ENCODE measurements at places on chromosomes 2 and 18. TPM values are rescaled to one million over a fixed set of nuclear protein-coding genes. Genes with fewer than 3 reads are reported as not detected.

The EFEMP1 gene
- 62.8 TPM for total RNA-seq

DNA sequence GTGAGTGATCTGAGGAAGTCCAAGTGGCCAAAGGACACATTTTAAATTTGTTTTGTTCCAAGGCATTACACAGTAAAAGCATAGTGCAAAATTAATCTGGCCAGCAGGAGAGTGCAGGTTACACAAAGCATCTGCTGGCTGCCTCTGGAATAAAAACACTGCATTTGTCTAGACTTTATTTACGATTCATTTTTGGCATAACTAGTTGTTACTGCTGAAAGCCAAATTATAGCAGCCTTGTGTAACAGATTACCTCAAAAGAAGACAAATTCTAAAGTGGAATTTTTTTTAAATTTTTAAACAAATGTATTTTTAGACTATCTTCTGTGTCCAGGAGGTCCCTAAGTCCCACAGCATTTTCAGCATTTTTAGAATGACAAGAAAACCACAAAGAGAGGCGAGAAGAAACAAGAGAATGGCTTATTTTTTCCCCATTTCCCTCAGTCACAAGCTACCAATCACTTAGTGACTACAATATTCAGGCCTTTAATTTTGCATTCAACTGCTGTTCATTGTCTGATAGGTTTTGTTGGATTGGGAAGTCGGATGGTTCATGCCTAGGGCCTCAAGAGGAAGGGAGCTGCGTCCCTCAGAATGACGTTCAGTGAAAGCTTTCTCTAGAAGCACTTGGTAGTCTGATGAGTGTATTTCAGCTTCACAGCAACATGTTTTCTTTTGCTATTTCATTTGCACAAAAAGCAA, 46.0 kb downstream of the TMEFF2 start:
- no peak overlapping the region for H3K4me3 ChIP-seq
- no peaks in the 10 kb centered on the region for H3K27me3 ChIP-seq
- no peak for DNase-seq
- H3K27ac ChIP-seq: no peak overlapping the region

The SCYGR4 gene
- not detected for total RNA-seq

The C1GALT1C1L gene
- not detected for total RNA-seq

The MAP2 gene
- 9.2 TPM for total RNA-seq

DNA sequence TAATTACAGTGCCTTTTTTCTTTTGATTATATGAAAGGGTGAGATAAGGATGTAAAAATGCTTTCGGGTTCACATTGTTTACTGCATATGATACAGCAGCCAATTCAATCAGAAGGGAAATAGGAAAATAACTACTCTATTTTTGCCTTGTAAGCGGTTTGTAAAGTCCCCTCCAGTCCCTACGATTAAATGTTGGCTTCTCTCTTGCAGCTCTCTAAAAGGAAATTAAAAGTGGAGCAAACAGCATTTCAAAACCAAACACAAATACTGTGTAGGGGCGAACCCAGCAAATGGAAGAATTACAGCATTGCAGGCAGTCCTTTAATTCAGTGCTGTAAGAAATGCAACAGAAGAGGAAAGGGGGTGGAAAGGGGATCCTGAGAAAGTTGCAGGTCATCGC, 18.9 kb downstream of the LYPD6B start:
- no peaks in the 10 kb centered on the region for H3K36me3 ChIP-seq
- no peak for DNase-seq
- no peaks in the 10 kb centered on the region for H3K27me3 ChIP-seq
- no peak overlapping the region for H3K27ac ChIP-seq

GRCh38 chr18:31206787-31207381, 44.2 kb upstream of the DSC1 start:
- H3K36me3 ChIP-seq: no peaks in the 10 kb centered on the region
- DNase-seq: no peak
- H3K4me1 ChIP-seq: no peaks in the 10 kb centered on the region
- H3K27ac ChIP-seq: peak overlapping the region; percentile 78

DNA sequence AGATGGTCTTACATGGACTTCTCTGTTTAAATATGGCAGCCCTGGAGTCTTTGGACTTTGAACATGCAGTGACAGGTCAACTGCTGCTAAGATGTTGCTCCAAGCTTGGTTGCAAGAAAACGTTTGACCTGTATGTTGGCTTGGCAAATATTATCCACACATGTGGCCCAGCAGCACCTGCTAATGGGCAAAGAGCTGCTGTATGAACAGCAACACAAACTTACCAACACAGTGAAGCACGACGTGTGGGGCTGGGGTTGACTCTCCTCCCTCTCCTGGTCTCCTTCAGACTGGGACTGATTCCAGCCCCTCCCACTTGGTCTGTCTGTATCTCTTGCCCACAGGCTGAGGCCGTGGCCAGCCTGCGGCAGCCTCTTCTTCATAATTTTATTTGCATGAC, 3.8 kb downstream of the KCNE4 start:
- peaks cover 41% of the 10 kb centered on the region for H3K4me1 ChIP-seq
- H3K27me3 ChIP-seq: no peaks in the 10 kb centered on the region
- peak overlapping the region; percentile 82 for H3K27ac ChIP-seq
- DNase-seq: no peak
- no peak overlapping the region for H3K4me3 ChIP-seq

GRCh38 chr2:183530333-183530901, 406.2 kb downstream of the NUP35 start:
- H3K4me3 ChIP-seq: no peak overlapping the region
- H3K4me1 ChIP-seq: no peaks in the 10 kb centered on the region
- no peak overlapping the region for H3K27ac ChIP-seq
- DNase-seq: no peak
- no peaks in the 10 kb centered on the region for H3K36me3 ChIP-seq

DNA sequence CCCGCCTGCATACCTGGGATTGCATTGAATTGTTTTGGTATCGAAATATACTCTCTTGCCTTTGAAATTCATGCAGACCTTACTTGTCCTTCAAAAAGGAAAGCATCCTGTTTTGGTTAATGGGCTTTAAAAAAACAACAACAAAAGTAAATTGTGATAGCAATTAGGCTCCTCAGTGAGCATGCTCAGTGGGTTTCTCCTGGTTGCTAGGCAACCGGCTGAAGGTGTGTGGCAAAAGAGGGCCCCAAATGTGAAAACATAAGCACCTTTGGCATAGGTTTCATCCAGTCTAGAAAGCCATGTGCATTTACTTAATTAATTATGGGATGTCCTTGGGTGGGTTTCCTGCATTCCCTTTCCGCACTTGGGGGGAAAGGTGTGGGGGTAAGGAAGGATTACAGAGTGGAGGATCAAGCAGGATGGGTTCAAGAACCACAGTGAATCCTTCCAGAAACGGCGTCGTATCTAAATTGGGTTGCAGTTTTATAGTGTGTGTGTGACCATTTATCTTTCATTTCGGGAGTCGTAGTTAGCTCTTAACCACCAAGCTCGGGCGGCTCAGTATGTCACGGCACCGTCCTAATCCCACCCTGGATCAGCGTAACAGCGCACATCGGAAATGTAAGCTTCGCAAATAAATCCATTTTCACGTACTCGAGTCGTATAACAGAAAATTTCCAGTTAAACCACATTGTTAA, 274.9 kb upstream of the TCF4 start:
- H3K4me1 ChIP-seq: peaks cover 21% of the 10 kb centered on the region
- H3K36me3 ChIP-seq: no peaks in the 10 kb centered on the region
- peak overlapping the region; percentile 5 for H3K27ac ChIP-seq
- no peak for DNase-seq

DNA sequence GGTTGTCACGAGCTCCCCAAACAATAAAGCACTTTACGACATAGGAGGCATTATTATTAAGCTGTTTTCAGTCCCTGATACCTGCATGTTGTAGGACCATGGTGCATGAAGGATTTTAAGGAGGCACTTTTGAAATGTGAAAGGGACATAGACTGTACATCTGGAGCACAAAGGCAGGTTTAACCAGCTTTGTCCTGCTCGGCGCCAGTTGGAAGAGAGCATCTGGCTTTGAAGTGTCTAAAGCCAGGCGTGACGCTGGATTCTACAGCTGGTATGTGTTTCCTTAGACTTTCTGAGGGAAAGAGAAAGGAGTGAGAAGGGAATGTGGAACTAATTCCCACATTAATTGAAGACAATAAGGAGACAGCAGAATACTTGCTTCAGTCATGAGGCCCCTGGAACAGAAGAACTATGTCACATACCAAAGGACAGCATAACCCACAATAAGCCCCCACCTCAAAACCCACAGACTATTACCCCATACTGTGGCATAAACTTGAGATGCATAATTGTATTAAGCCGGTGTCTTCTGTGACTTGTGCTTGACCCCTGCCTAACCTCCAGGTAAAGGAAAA, 381.0 kb upstream of the MEX3C start:
- H3K27ac ChIP-seq: no peak overlapping the region
- H3K4me3 ChIP-seq: no peak overlapping the region
- H3K4me1 ChIP-seq: no peaks in the 10 kb centered on the region
- H3K27me3 ChIP-seq: no peaks in the 10 kb centered on the region

- H3K4me3 ChIP-seq: no peak overlapping the region
- H3K36me3 ChIP-seq: no peaks in the 10 kb centered on the region
- no peak for DNase-seq
- H3K27ac ChIP-seq: no peak overlapping the region
- no peaks in the 10 kb centered on the region for H3K27me3 ChIP-seq
Measured at GRCh38 chr2:71559828-71560637, 106.7 kb downstream of the DYSF start.

The SERPINB10 gene
- 1.4 TPM for total RNA-seq

DNA sequence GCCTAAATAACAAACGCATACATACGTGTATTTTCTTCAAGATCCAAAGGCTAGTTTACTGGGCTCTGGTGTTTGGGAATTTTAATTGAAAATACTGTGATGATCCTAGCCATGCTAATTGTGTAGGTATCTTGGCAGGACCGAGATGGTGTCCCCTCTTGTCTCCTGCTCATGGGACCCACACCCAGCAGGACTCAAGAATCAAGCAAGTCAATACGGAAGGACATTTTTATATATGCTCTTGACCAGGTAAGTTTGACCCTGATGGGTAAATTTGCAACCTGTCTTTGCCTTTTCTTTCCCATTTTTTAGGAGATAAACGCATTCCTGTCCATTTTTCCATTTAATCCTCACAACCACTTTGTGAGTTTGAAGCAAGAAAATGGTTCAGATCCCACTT, 111.8 kb upstream of the MYCN start:
- no peak overlapping the region for H3K4me3 ChIP-seq
- peaks cover 3% of the 10 kb centered on the region for H3K4me1 ChIP-seq
- H3K36me3 ChIP-seq: no peaks in the 10 kb centered on the region
- H3K27ac ChIP-seq: no peak overlapping the region
- no peak for DNase-seq
- no peaks in the 10 kb centered on the region for H3K27me3 ChIP-seq

The NETO1 gene
- not detected for total RNA-seq

The RESP18 gene
- not detected for total RNA-seq

DNA sequence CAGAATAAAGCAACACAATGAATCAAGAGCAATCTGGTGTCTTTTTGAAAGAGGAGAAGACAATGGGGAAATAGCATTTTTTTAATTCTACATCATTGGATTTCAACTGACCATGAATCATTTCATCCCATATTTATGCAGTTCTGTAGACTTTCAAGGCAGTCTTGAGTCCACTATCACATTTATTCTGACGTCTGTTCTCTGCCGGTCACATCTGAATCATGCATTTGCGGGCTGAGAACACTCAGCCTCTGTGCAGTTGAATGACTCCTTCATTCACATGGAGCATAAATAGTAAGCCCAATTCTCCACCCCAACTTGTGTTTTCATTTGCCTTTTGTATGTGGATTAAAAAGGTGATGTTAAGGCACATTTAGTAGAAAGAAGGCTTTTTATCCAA, 128.2 kb downstream of the AKAIN1 start:
- no peak for DNase-seq
- H3K4me3 ChIP-seq: no peak overlapping the region
- no peaks in the 10 kb centered on the region for H3K36me3 ChIP-seq
- H3K4me1 ChIP-seq: no peaks in the 10 kb centered on the region

The POTEJ gene
- not detected for total RNA-seq

The TCF7L1 gene
- 2.0 TPM for total RNA-seq

The DUSP28 gene
- total RNA-seq: 2.0 TPM

DNA sequence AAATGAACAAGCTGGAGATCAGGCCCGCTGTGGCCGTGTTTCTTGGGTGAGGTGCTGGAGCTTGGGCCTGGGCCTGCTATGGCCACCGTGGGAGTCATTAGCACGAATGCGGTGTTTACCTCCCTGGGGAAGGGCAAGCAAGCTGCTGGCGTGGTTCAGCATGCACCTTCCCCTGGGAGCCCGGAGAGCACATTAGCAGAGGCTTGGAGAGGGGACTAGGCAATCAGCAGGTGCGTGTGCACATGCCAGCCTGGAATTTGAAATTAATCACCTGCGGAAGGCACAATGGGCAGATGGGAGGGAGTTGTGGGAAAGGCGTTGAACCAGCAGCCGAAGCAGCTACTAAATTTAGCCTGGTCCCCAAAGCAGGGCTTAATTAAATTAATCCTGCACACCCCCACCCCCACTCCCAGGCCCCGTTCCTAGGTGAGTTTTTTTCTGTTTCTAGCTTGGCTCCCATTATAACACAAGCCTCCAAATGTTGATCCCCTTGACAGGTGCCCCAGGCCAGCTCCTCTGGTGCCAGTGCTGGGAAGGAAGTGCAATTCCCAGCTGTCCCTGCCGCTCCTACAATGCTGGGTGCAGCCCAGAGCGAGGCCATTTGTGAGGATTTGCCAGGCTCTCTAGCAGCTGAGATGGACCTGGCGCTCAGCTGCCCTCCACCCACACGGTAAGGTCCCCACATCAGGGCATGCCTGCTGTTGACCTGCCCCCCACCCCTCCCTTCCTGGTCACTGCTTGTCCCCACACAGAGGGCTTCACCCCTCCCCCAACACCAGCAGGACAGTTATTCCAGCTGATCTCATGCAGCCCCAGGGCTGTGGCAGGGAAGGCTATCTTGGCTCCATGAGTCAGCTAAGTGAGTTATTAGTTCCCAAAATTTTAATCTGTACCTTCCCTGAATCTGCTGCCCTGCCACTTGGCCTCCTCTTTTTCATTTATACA, 115.0 kb downstream of the ZBTB7C start:
- peaks cover 19% of the 10 kb centered on the region for H3K4me1 ChIP-seq
- H3K36me3 ChIP-seq: no peaks in the 10 kb centered on the region
- no peaks in the 10 kb centered on the region for H3K27me3 ChIP-seq

DNA sequence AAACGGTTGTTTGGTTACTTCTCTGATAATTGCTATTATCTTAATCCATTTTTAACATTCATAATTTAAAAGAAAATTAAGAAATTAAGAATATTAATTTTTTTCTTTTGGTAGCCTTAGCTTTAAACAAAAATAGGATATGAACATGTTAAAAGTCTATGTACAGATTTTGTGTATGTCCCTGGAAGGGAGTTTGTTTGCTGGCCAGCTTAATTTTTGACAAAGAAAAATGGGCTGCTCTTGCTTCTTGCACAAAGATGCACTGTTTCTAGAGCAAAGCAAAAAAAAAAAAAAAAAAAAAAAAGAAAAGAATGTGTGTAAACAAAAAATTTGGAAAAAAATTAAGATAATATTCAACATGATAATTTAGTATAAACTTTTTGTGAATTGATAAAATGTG, 1.3 kb downstream of the RFTN2 start:
- H3K27ac ChIP-seq: no peak overlapping the region
- no peaks in the 10 kb centered on the region for H3K4me1 ChIP-seq
- H3K4me3 ChIP-seq: no peak overlapping the region
- DNase-seq: no peak
